ENCODE measurements at places on chromosomes 6 and 20. TPM values are rescaled to one million over a fixed set of nuclear protein-coding genes. Genes with fewer than 3 reads are reported as not detected.

PKIB gene
- 0.54 TPM for total RNA-seq

ZNF292 gene
- total RNA-seq: 2.7 TPM

PPP1R14C gene
- total RNA-seq: 1.7 TPM

PHACTR1 gene
- 0.06 TPM for total RNA-seq

NRSN1 gene
- total RNA-seq: not detected

CYP39A1 gene
- total RNA-seq: 0.13 TPM

TGIF2 gene
- total RNA-seq: 4.0 TPM

LINC00237 gene
- total RNA-seq: not detected

ELOVL2 gene
- 3.6 TPM for total RNA-seq

KIF6 gene
- 0.11 TPM for total RNA-seq

SMOC2 gene
- not detected for total RNA-seq

TMEM244 gene
- not detected for total RNA-seq

OPRM1 gene
- not detected for total RNA-seq

CCN2 gene
- 82.6 TPM for total RNA-seq

TREM1 gene
- total RNA-seq: not detected

CLDN20 gene
- not detected for total RNA-seq

PERP gene
- 95.4 TPM for total RNA-seq

TRIM27 gene
- total RNA-seq: 47.3 TPM

MROH8 gene
- 0.69 TPM for total RNA-seq

MSH5 gene
- 17.0 TPM for total RNA-seq

PRKN gene
- total RNA-seq: not detected

TRIM10 gene
- total RNA-seq: not detected

CCND3 gene
- total RNA-seq: 176 TPM

SLC22A7 gene
- not detected for total RNA-seq

F13A1 gene
- total RNA-seq: not detected

C6orf52 gene
- 2.6 TPM for total RNA-seq

TREM2 gene
- total RNA-seq: not detected

ENPP1 gene
- total RNA-seq: 1.9 TPM

CFAP206 gene
- 0.53 TPM for total RNA-seq

OLIG3 gene
- not detected for total RNA-seq

ULBP3 gene
- 3.4 TPM for total RNA-seq

KIF3B gene
- total RNA-seq: 30.1 TPM

MAS1 gene
- not detected for total RNA-seq

CPXM1 gene
- not detected for total RNA-seq

MOXD1 gene
- total RNA-seq: 1.5 TPM

CRIP3 gene
- not detected for total RNA-seq

SLC22A2 gene
- total RNA-seq: not detected

SOX18 gene
- total RNA-seq: 1.4 TPM

TFAP2C gene
- total RNA-seq: 14.9 TPM

ADGRF4 gene
- total RNA-seq: 9.7 TPM

Measured in A549 treated with ZK216348 at 1 μM for 4 hours (cell line).